ENCODE measurements at places on chromosomes 7 and 10.

DNA sequence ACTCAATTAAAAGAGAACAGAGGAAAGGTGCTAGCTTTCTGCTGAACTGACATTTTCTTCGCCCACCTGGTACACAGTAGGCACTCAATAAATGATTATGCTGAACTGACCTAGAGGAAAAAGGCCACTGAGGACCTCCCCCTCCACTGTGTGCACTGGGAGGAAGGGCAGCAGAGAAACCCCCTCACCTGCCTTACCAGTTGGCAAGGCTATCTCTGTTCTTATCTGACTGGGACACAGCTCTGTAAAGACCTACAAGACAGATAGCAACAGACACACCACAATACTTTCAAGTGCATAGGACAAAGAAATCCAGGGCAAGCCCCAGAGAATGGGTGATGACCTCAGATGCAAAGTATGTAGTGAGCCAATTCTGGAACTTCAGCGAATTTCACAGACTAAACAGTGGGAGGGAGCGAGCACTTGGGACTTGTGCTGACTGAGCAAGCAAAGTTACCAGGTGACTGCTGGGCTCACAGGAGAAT is 30.4 kb downstream of the PDLIM1 start:
- DNase-seq, result peak; percentile 78

DNA sequence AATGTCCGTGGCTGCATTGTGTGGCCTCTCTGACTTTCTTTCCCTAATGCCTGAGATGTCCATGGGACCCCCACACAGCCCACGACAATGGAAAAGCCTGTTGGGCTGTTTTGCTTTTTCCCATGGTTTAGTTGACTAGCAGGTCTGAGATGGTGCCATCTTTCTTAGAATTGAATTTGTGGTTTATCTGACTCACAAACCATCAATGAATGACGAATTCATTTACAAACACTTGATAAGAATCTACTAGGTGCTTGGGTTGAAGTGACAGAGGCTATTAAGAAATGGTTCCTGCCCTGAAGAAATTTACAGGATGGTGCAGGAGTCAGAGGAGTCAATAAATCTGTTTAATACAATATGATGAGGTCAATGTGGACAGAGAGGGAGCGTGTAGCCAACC is 75.4 kb downstream of the OTUD1 start:
- no peak for DNase-seq

DNA sequence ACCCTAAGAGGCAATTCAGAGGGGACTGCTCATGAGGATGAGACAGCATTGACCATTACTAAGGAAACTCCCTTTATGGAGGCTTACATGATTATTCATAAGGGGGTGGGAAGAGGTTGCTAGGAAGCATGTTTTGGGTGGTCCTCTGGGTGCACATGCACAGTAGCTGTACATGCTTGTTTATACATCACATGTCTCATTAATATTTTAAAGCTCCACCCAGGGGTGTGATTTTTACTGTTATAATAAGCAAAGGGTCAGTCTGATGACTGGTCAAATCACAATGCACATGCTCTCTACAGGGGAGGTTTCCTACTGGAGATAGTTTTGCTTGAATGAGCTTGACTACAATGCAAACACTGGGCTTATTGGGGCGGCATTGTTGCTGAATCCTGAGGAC is 23.8 kb upstream of the PPP1R9A start:
- no peak for DNase-seq

- no peak for DNase-seq
Observed at GRCh38 chr10:91036807-91037411, 116.0 kb upstream of the ANKRD1 start.

DNA sequence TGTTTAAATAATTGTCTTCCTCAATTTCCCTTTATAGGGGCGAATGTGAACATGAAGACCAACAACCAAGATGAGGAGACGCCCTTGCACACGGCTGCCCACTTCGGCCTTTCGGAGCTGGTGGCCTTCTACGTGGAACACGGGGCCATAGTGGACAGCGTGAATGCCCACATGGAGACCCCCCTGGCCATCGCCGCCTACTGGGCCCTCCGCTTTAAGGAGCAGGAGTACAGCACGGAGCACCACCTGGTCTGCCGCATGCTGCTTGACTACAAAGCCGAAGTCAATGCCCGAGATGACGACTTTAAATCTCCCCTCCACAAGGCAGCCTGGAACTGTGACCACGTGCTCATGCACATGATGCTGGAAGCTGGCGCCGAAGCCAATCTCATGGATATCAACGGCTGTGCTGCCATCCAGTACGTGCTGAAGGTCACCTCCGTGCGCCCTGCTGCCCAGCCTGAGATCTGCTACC is 42.1 kb downstream of the ASB4 start:
- DNase-seq, result no peak

Measured in AG08396 (cell line).